ENCODE measurements at places on chromosomes 2 and 18.

- no peak for DNase-seq
Measured at GRCh38 chr18:56034949-56035348, 447.0 kb upstream of the TCF4 start.

- no peak for DNase-seq
Measured at GRCh38 chr18:37544217-37544616, 21.4 kb downstream of the CELF4 start.

DNA sequence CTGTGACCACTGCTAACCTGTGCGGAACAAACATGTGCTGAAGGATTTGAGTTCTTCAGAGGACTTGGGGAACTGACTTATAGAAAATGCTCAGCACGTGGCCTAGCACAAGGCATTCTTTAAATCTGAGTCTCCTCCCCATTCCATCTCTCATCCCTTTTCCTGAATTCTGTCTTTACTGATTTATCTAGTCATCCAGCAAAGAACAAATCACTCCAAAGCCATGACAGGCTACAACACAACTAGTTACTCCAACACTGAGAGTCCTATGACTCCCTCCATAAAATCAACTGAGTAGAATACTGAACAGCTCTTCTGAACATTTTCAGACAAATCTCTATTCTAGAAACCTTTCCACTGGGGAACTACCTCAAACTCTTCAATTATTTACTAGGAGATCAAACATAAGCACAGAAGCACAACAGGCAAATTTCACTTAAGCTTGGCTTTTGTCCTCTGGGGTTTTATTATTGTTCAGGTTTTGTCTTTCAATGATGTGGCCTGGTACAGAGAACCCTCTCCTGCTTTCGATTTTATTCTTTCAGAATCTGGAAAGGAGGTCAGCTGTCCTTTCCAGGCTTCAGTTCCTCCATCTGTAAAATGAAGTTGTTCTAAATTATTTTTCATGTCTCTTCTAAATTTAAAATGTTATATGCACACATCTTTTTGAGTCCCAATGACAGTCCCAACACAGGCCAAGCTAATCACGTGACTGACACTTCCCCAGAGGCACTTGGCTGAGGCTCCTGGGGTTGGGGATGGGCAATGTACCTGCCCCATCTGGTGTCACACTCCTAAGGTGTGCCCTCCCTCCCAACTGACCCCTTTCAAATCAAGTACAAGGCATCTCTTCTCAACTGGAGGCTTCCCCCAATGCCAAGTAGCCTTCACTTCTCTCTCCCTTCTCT is 31.8 kb downstream of the RNU4ATAC start:
- DNase-seq, result no peak

DNA sequence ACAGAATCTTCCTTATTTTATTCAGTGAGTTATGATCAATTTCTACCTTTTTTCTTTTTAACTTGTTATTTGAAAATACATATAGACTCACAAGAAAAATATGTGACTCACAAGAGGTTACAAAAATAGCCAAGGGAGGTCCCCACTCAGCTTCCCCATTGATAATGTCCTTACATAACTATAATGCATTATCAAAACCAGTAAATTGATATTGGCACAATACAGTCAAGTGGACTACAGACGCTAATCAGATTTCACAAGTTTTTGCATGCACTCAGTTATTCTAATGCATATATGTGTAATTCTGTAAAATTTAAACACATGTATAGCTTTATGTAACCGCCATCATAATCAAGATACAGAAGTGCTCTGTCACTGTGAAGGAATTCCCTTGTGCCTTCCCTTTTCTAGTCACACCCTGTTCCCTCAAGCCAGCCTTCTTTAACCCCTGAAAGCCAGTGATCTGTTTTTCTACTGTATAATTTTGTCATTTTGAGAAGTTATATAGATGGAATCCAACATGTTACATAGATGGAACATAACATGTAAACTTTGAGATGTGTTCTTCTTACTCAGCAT is 118.4 kb downstream of the ALMS1 start:
- DNase-seq, result no peak

- peak; percentile 50 for DNase-seq
Measured at GRCh38 chr2:227805578-227805977, 8.1 kb upstream of the CCL20 start.

- no peak for DNase-seq
Measured at GRCh38 chr2:110802208-110802932, 70.0 kb downstream of the ACOXL start.
